Activated T-helper 1 cell treated with anti-CD3 and anti-CD28 coated beads, Interleukin-2, amount 50 U/mL, for 16 hours (primary cell): ENCODE measurements at places on chromosomes 16 and 17.
A peak's percentile ranks its signal among the peaks of the same experiment; 100 is the strongest.

DNA sequence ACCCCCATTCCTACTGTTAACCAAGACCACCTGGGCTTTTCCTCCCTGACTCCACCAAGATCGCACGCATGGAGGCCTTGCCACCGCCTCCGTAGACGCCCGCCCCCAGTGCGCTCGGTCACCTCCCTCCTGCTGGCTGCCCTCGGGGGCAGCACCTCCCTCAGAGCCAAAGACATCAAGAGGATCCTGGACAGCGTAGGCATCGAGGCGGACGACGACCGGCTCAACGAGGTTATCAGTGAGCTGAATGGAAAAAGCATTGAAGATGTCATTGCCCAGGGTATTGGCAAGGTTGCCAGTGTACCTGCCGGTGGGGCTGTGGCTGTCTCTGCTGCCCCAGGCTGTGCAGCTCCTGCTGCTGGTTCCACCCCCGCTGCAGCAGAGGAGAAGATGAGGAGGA is 1.2 kb downstream of the EFCAB3 start:
- DNase-seq = no peak

- DNase-seq = no peak
Observed at GRCh38 chr16:87434146-87434667, 42.1 kb downstream of the MAP1LC3B start.

- no peak for DNase-seq
Observed at GRCh38 chr17:59423137-59423724, 91.8 kb downstream of the YPEL2 start.

DNA sequence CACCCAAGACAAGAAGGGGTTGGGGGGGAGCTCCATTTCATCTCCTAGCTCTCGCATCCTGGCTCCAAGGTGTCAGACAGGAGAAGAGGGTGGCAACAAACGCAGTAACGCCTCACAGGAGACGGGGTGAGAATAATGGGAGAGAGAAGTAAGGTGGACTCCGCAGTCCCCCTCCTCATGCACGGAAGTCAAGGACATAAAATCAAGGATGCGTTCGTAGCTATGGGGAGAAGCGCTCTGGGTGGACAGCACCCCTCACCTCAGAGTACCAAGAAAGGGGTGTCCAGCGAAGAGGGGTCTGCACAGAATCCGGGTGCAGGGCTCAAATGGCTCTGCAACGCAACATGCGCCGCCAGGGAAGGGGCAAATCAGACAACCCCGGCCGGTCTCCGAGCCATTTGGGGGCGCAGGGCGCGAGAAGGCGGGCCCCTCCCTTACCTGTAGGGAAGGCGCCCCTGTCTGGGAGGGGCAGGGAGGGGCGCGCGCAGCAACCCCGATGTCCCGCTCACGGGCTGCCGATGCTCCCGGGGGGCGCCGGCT is 555 bp downstream of the HDAC5 start:
- DNase-seq = no peak

DNA sequence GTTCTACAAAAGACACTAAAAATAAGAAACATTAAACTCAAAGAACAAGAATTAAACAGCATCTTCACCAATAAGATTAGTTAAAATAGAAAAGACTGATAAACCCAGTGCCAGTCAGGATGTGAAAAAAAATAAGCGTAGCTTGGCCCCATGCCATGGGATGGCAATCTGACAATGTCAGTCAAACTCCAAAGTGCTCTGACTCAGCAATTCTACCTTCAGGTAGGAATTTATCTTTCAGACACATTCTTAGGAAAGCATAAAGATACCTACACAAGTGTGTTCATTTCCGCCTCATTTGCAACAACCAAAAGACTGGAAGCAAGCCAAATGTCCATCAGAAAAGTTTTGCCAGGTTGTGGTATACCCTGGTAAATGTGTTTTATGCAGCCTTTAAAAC is 9.1 kb upstream of the MPO start:
- no peak for DNase-seq

DNA sequence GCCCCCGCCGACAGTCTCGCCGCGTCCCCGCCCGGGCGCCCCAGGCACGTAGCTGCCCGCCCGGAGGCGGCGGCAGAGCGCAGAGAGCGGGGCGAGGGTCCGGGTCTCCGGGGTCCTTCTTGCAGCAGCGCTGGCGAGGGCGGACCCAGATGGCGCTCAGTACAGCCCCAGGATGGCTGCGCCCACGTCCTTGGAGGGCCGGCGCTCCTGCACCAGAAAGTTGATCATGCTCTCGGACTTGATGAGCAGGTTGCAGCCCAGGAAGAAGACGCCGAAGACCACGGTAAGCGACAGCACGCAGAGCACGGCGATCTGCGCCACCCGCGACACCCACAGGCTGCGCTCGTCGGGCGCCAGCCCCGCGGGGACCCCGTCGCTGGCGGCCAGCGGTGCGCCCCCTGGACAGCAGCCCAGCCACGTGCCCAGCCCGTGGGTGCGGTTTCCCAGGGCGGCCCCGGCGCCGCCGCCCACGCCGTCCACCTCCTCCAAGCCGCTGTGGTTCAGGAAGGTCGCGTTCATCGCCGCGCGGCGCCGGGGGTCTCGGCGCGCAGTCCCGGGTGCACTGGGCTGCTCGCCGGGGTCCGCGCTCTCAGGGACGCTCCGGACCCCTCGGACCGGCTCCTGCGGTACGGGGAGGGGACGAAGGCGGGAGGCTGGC is 435 bp downstream of the RPRML start:
- no peak for DNase-seq

- no peak for DNase-seq
Observed at GRCh38 chr16:16014329-16015224, 65.2 kb downstream of the ABCC1 start.

- no peak for DNase-seq
Observed at GRCh38 chr16:26856791-26857190, 209.9 kb upstream of the C16orf82 start.

- no peak for DNase-seq
Observed at GRCh38 chr17:66292353-66292752, 10.1 kb upstream of the PRKCA start.

- no peak for DNase-seq
Observed at GRCh38 chr16:22764662-22765327, 49.2 kb upstream of the HS3ST2 start.

GRCh38 chr16:87832741-87833502 is 36.4 kb downstream of the SLC7A5 start:
- no peak for DNase-seq

GRCh38 chr17:49583889-49584288 is 8.2 kb downstream of the NXPH3 start:
- DNase-seq = no peak

GRCh38 chr16:70388006-70388680 is 41.4 kb downstream of the DDX19A start:
- DNase-seq = no peak

DNA sequence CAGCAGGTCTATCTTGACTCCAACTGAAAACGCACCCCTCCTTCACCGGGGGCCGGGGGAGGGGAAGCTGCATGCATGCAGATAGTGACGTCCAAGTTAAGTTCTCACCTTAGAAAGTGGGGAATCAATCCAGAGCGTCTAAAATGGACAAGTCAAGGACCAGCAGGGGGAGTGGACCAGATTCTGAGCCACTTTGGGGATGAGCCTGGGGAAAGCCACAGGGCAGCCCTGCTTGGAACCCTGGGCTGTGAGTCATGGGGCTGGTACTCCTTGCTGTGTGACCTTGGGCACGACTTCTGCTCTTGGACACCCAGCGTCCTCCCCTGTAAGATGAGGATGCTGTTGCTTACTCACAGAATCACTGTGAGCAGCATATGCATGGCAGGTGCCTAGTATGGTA is 9.1 kb downstream of the TNFRSF13B start:
- DNase-seq = no peak

GRCh38 chr17:34068571-34068970 is 186.5 kb upstream of the CCL2 start:
- DNase-seq = no peak

- no peak for DNase-seq
Observed at GRCh38 chr17:66967837-66968543, 3.5 kb downstream of the CACNG4 start.

GRCh38 chr16:79104567-79104966 is 496.0 kb downstream of the MAF start:
- DNase-seq = no peak

DNA sequence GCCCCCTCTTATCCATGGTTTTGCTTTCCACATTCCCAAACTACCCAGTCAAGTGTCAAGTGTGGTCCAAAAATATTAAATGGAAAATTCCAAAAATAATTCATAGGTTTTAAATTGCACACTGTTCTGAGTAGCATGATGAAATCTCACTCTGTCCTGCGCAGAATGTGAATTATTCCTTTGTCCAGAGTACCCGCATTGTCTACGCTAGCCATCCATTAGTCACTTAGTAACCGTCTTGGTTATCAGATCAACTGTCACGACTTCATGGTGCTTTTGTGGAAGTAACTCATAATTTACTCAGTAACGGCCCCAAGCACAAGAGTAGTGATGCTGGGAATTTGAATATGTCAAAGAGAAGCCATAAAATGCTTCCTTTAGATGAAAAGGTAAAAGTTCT is 94.9 kb downstream of the SLC39A11 start:
- no peak for DNase-seq

- no peak for DNase-seq
Observed at GRCh38 chr17:50201276-50201854, at the start of gene COL1A1. COL1A1 (minus strand) TSS chr17:50201631; CDS start chr17:50201513, 118 bp downstream.

DNA sequence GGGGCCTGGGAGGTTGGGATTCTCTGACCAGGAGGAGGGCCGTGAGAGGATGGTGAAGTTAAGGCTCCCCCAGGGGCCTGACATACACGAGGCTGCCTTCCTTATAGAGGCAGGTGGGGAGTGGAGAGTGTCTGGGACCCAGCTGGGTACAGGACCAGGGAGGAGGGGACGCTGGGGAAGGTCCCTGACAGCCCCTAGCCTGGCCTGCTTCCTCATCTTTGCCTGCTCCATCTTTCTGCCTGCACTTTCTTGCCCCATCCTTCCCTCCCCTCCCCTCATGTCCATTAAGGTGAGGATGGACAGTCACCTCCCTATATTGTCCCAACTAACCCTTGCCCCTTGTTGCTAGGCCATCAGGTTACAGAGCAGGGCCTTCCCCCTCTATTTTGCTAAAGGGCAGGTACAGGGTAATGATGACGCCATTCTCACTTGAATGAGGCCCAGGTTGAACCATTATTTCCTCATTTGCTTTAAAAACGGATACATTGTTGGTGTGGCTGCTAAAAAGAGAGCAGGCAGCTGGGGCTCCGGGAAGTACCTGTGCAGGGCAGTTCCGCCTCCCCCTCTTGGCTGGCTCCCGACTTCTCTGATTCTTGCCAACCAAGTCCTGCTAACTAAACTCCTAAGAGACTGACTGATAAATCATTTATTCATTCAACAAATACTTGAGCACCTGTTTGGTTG is 1.3 kb downstream of the C17orf99 start:
- no peak for DNase-seq

- no peak for DNase-seq
Observed at GRCh38 chr17:33438139-33438538, 145.0 kb upstream of the ASIC2 start.

GRCh38 chr17:67637901-67638641 is 79.7 kb upstream of the NOL11 start:
- no peak for DNase-seq

GRCh38 chr17:76737676-76738467 is at the start of gene MFSD11:
MFSD11 (plus strand) TSS chr17:76738119; CDS start chr17:76738353, 234 bp downstream.
- peak; percentile 75 for DNase-seq

GRCh38 chr17:63926164-63926563 is 6.0 kb downstream of the CD79B start:
- DNase-seq = no peak

DNA sequence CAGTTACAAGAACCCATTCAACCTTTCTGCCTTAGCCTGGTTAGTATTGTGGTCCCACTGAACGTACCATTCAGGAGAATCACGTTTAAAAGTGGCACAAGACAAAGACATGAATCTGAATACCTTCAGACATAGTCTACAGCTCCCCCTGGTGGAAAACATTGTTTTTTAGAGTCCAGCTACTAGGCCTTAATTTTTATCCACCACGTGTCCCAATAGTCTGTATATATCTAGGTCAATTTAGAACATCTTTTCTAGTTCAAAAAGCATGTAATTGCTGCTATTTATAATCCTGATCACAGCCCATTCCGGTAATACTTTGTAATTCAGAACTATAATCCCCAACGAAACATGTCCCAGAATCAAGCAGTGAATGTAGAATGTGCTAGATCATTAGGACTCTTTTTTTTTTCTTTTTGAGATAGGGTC is 13.7 kb upstream of the GUCY2D start:
- DNase-seq = no peak

DNA sequence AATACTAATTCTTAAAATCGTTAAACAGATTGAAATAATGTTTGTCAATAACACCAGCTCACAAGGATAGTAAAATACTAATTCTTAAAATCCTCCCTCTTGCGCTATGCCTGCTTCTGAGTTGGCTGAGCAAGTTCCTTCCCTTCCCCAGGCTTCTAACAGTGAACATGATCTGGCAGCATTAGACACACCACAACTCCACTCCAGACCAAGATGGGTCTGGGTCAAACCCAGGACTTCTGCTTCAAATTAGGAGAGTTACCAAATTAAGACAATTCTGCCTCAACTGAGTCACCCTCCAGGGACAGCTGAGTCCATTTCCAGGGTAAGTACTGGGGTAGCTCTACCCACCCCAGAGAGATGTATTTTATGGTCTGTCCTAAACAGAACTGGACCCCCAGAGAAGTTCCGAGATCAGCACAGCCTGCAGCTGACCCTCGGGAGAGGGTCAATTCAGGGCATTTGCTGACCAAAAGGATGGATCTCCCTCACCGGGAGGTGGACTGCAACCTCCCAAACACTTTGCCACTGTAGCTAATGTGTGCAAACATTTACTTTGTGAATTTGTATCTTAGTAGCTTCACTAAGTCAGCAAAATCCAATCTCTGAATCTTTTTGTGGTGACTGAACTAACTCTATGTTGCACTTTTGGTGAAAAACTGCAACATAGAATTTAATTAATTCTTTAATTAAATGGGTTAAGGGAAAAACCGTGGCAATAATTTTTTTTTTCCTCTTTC is 48.8 kb downstream of the ADCY9 start:
- DNase-seq = no peak

DNA sequence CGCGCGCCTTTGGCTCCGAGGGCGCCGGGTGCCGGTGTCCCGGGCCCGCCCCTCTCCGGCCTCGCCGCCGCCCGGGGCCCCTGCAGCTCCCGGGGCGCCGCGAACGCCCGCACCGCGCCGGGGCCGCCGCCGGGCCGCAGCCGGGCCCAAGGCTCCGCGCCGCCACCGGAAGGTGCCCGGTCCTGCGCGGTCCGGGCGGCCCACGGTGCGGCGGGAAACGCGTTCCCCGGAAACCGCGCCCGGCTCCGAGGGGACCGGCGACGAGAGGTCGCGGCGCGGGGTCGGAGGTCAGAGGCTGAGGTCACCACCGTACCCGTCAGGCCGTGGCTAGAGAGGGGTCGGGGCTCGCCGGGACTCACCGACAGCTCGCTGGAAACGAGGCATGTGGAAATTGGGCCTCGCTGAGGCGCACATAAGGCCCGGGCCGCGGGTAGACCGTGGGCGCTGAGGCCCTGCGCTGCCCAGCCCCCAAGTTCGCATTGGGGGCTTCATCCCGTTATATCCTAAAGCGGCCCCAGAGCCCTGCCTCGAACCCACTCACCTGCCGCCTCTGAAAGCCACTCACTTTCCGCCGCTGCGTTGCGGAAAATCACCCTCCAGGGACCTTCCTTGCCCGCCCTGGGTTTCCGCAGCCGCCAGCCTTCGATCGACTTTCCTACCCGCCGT is at the start of gene DUS1L:
DUS1L (minus strand) TSS at position 167 of the 666 bp plus-strand sequence. CDS start 745 bp downstream, outside the sequence.
- peak; percentile 63 for DNase-seq
